Lower lobe of right lung (tissue), 2 donors: ENCODE measurements at places on chromosomes 3 and 15. TPM values are rescaled to one million over a fixed set of nuclear protein-coding genes. Genes with fewer than 3 reads are reported as not detected.

DNA sequence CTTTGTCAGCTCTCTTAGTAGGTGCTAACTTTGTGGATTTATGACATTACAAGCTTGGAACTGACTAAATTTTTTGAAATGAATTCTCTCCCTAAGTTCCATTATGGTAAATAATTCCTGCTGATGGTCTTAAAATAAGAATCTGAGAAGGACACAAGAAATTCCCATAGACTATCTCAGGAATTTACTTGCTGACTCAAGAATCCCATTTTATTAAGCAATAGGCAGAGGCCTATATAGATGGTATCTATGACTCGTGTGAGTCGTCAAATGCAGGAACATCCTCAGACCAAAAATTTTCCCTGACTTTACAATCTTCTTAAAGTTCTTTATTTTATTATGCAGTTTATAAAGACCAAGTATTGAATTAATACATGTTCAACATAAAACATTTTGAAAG, 30.7 kb upstream of the CBLB start:
- no peak overlapping the region for H3K27ac ChIP-seq
- no peaks in the 10 kb centered on the region for H3K4me1 ChIP-seq
- no peaks in the 10 kb centered on the region for H3K36me3 ChIP-seq
- no peaks in the 10 kb centered on the region for H3K27me3 ChIP-seq
- no peak for DNase-seq
- no peak overlapping the region for H3K4me3 ChIP-seq

- H3K27me3 ChIP-seq = peaks cover 96% of the 10 kb centered on the region
- DNase-seq = no peak
- H3K4me1 ChIP-seq = peaks cover 28% of the 10 kb centered on the region
- H3K4me3 ChIP-seq = no peak overlapping the region
Observed at GRCh38 chr15:67820992-67821783, 4.1 kb upstream of the SKOR1 start.

SLC22A13 gene
- 0.32 TPM for total RNA-seq

DNA sequence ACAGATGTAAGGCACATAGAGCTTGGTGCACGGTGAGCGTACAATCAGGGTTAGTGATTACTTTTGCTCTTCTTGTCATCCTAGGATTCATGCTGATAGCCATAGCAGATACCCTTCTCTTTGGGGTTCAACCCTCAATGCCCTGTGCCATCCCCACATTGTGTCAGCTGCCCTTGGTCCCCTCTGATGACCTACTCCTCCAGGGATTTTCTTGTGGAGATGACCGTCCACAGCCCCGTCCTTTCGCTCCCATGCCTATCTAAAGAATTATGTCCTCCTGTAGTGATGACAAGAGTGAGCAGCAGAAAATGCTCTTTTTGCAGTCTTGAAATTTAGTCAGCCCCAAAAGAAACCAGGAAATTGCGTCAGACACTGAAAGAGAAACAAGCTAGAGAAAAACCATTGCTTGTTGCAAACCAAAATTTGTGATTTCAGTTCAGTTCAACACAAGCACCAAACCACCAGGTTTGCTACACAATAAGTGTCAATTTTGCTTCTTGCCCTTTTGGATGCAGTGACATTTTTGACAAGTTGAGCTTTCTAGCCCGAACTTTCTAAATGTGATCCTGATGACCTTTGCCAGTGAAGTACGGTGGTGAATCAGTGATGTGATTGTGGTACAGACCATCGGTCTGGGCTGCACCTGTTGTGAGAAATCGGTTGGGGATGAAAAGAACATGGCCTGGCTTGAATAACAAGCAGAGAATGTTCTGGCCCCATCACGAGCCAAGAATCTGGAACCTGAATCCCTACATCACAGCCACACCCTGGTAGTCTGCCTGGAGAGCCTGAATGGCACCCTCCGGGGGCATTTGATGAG, 41.3 kb downstream of the CMTM7 start:
- H3K27me3 ChIP-seq = no peaks in the 10 kb centered on the region
- no peak for DNase-seq
- H3K4me1 ChIP-seq = peaks cover 19% of the 10 kb centered on the region
- H3K4me3 ChIP-seq = no peak overlapping the region
- H3K27ac ChIP-seq = peak overlapping the region; percentile 59
- no peaks in the 10 kb centered on the region for H3K36me3 ChIP-seq

IL5RA gene
- total RNA-seq = 5.6 TPM

GRCh38 chr3:4749567-4750002, 229.7 kb upstream of the BHLHE40 start:
- no peaks in the 10 kb centered on the region for H3K27me3 ChIP-seq
- no peak overlapping the region for H3K4me3 ChIP-seq
- peaks cover 30% of the 10 kb centered on the region for H3K4me1 ChIP-seq
- no peak for DNase-seq

OR5K2 gene
- total RNA-seq = not detected

A4GNT gene
- 0.41 TPM for total RNA-seq

GRCh38 chr15:73681063-73681462, 3.1 kb upstream of the CD276 start:
- H3K36me3 ChIP-seq = no peaks in the 10 kb centered on the region
- no peak overlapping the region for H3K27ac ChIP-seq
- H3K4me1 ChIP-seq = peaks cover 14% of the 10 kb centered on the region

DNA sequence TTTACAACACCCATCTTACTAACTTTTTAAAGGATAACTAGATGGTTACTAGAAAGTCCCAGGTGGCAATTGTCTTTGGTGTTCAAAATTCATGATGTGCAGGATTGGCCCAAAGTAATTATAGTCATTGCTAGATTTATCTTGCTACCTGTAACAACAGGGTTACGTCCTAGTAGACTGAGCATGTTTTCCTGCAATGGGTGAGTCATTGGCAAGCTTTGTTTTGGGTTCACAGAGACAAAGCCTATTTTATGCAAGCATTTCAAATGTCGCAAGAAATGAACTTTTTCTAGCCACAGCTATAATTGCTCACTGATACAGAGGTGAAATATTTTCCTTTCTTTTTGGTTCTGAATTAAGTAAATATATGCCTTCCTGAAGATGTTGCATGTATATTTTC, 267.6 kb downstream of the AGBL1 start:
- H3K27me3 ChIP-seq = no peaks in the 10 kb centered on the region
- H3K36me3 ChIP-seq = no peaks in the 10 kb centered on the region
- no peak for DNase-seq

GRCh38 chr3:113008117-113008516, 17.3 kb downstream of the GTPBP8 start:
- no peak for DNase-seq
- H3K27me3 ChIP-seq = no peaks in the 10 kb centered on the region
- no peak overlapping the region for H3K4me3 ChIP-seq
- no peaks in the 10 kb centered on the region for H3K4me1 ChIP-seq

GRCh38 chr3:195570912-195571311, 12.8 kb downstream of the APOD start:
- no peaks in the 10 kb centered on the region for H3K4me1 ChIP-seq
- H3K27me3 ChIP-seq = peaks cover 2% of the 10 kb centered on the region
- no peak overlapping the region for H3K27ac ChIP-seq
- no peak for DNase-seq
- H3K4me3 ChIP-seq = no peak overlapping the region

PLCH1 gene
- total RNA-seq = 14.0 TPM

DNA sequence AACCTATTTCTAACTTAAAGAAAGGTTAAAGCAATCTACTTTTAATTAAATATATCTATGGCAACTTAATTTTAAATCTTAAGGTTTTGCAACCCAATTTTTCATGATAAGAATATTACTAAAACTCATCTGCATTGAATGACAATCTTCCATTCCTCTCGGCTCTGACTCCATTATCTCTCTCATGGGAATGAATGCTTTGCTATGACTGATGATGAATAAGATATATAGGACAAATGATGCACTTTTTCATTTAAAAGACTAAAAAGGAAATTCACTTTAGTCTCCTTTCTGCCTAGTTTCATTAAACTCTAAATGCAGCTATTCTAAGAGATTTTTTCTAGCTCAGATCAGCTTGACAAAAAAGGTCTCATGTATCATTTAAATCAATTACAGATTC, 68.7 kb downstream of the GBE1 start:
- no peak overlapping the region for H3K27ac ChIP-seq
- no peak overlapping the region for H3K4me3 ChIP-seq
- no peaks in the 10 kb centered on the region for H3K4me1 ChIP-seq
- no peaks in the 10 kb centered on the region for H3K27me3 ChIP-seq
- H3K36me3 ChIP-seq = no peaks in the 10 kb centered on the region

GRCh38 chr3:73225146-73225855, 163.8 kb downstream of the EBLN2 start:
- H3K27ac ChIP-seq = no peak overlapping the region
- H3K27me3 ChIP-seq = no peaks in the 10 kb centered on the region
- no peak overlapping the region for H3K4me3 ChIP-seq
- no peak for DNase-seq
- H3K36me3 ChIP-seq = no peaks in the 10 kb centered on the region

PRSS50 gene
- 0.41 TPM for total RNA-seq

CMTM8 gene
- total RNA-seq = 25.6 TPM

DCLK3 gene
- 0.12 TPM for total RNA-seq

RPN1 gene
- 198 TPM for total RNA-seq

- H3K27me3 ChIP-seq = no peaks in the 10 kb centered on the region
- no peak for DNase-seq
- no peaks in the 10 kb centered on the region for H3K4me1 ChIP-seq
Observed at GRCh38 chr15:56496635-56497034, 31.7 kb upstream of the MNS1 start.

ACTC1 gene
- total RNA-seq = 0.62 TPM

KCNMB3 gene
- 2.9 TPM for total RNA-seq

CHRNA7 gene
- total RNA-seq = 0.92 TPM

DNA sequence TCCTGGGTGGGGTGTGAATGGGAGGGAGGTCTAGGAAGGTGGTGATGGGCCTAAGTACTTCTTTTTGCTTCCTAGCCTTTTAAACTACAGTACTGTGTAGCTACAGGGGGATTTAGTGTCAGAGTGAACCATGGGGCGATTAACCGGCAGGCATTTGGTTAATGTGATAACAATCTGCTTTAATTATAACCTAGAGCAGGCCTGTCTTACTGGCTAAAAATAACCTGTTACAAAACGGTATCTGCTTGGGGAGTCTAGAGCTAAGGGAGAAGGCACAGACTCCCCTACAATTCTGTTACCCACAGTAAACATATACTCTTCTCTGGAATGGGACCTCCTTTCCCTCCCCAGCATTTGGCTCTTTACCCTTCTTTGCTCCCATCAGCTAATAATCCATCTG, 85.4 kb downstream of the RBPMS2 start:
- no peak overlapping the region for H3K27ac ChIP-seq
- H3K4me1 ChIP-seq = peaks cover 33% of the 10 kb centered on the region
- H3K27me3 ChIP-seq = no peaks in the 10 kb centered on the region
- no peak overlapping the region for H3K4me3 ChIP-seq

GRCh38 chr3:141401095-141401494, 32.8 kb downstream of the ZBTB38 start:
- H3K4me3 ChIP-seq = no peak overlapping the region
- peaks cover 42% of the 10 kb centered on the region for H3K36me3 ChIP-seq
- H3K27me3 ChIP-seq = no peaks in the 10 kb centered on the region
- peak overlapping the region; percentile 99 for H3K27ac ChIP-seq
- peaks cover 63% of the 10 kb centered on the region for H3K4me1 ChIP-seq

- no peaks in the 10 kb centered on the region for H3K27me3 ChIP-seq
- no peaks in the 10 kb centered on the region for H3K36me3 ChIP-seq
- H3K4me3 ChIP-seq = no peak overlapping the region
- H3K27ac ChIP-seq = no peak overlapping the region
Observed at GRCh38 chr3:62758296-62759066, 116.7 kb downstream of the CADPS start.

- H3K4me3 ChIP-seq = no peak overlapping the region
- no peak for DNase-seq
- peaks cover 5% of the 10 kb centered on the region for H3K4me1 ChIP-seq
- no peaks in the 10 kb centered on the region for H3K27me3 ChIP-seq
- H3K36me3 ChIP-seq = no peaks in the 10 kb centered on the region
Observed at GRCh38 chr3:148943506-148944205, 47.7 kb upstream of the GYG1 start.

- no peaks in the 10 kb centered on the region for H3K4me1 ChIP-seq
- H3K27me3 ChIP-seq = no peaks in the 10 kb centered on the region
- H3K36me3 ChIP-seq = no peaks in the 10 kb centered on the region
- DNase-seq = no peak
- no peak overlapping the region for H3K4me3 ChIP-seq
Observed at GRCh38 chr3:175989161-175989560, 1130.0 kb downstream of the NAALADL2 start.

DNA sequence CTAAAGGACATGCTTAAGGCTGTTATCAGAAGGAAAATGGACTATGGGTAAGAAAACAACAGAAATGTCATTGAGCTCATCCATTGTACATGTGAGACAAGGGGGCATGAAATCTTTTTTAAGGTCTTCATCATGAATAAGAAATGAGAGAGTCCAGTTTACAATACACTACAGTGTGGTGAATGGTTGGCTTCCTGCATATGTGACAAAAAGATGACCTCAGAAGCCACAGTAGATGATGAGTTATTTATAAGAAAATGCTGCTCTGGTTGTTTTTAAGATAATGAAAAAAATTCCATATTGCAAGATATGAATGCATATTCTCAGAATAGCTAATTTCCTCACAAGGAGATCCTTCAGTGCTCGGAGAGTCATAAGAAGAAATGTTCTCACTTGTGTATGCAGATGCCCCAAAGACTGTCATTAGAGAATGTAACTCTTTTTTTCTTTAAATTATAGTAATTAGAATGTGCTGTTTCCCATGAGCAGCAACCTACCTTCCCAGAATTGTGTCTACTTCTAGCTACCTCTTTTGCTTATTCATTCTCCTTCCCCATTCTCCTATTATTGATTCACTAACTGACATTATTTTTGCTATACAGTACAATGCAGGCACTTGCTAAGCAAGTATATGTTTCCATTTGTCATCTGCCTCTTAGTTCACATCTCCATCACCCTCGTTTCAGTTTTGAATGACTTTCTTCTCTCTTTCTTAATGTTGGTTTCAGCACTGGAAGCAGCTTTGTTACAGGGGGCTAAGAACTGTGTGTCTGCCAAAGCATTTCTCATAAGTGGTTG, 152.0 kb upstream of the PEX5L start:
- DNase-seq = no peak
- H3K27ac ChIP-seq = no peak overlapping the region
- H3K4me3 ChIP-seq = no peak overlapping the region
- H3K36me3 ChIP-seq = no peaks in the 10 kb centered on the region

GRCh38 chr3:104291437-104291851, 1075.3 kb upstream of the ALCAM start:
- H3K27me3 ChIP-seq = no peaks in the 10 kb centered on the region
- DNase-seq = no peak
- no peaks in the 10 kb centered on the region for H3K36me3 ChIP-seq
- H3K4me3 ChIP-seq = peak overlapping the region; percentile 18
- H3K4me1 ChIP-seq = no peaks in the 10 kb centered on the region

ITPKA gene
- 0.32 TPM for total RNA-seq

DUOXA1 gene
- total RNA-seq = 131 TPM

- H3K27me3 ChIP-seq = no peaks in the 10 kb centered on the region
- no peaks in the 10 kb centered on the region for H3K36me3 ChIP-seq
- no peak overlapping the region for H3K4me3 ChIP-seq
Observed at GRCh38 chr3:2727101-2727500, 383.1 kb downstream of the IL5RA start.
